ENCODE measurements at places on chromosomes 3 and 15. TPM values are rescaled to one million over a fixed set of nuclear protein-coding genes. Genes with fewer than 3 reads are reported as not detected.

The TPRG1 gene
- 3.6 TPM for total RNA-seq

The IQGAP1 gene
- total RNA-seq, result 160 TPM

The P2RY1 gene
- total RNA-seq, result 10.5 TPM

The MORC1 gene
- total RNA-seq, result not detected

The ACTC1 gene
- 1.8 TPM for total RNA-seq

The PPP1R14D gene
- not detected for total RNA-seq

The SLC9C1 gene
- total RNA-seq, result not detected

The CHRFAM7A gene
- 2.2 TPM for total RNA-seq

The NDUFB4 gene
- 43.5 TPM for total RNA-seq

The IL17RE gene
- 60.1 TPM for total RNA-seq

The PPM1L gene
- 14.6 TPM for total RNA-seq

The ERC2 gene
- total RNA-seq, result not detected

The CORO2B gene
- not detected for total RNA-seq

The ADGRG7 gene
- total RNA-seq, result not detected

The GPR160 gene
- 52.4 TPM for total RNA-seq

The KLHL40 gene
- not detected for total RNA-seq

The IQCH gene
- total RNA-seq, result 5.3 TPM

The IRAK2 gene
- total RNA-seq, result 6.2 TPM

The FRMD4B gene
- total RNA-seq, result 5.3 TPM

The RBP2 gene
- total RNA-seq, result not detected

The B3GNT5 gene
- total RNA-seq, result 4.1 TPM

The SMCO1 gene
- total RNA-seq, result not detected

The CLDN11 gene
- 11.9 TPM for total RNA-seq

The CTDSPL2 gene
- total RNA-seq, result 94.2 TPM

The TIMMDC1 gene
- 75.8 TPM for total RNA-seq

The CHRNA5 gene
- 1.2 TPM for total RNA-seq

The EFCC1 gene
- 10.3 TPM for total RNA-seq

The HYAL3 gene
- total RNA-seq, result 3.9 TPM

The GLCE gene
- total RNA-seq, result 5.5 TPM

The HHLA2 gene
- total RNA-seq, result not detected

The NANOGP8 gene
- total RNA-seq, result not detected

The NPHP3 gene
- total RNA-seq, result 19.3 TPM

The DUOX1 gene
- 2.9 TPM for total RNA-seq

The LIPC gene
- total RNA-seq, result 0.58 TPM

The HCLS1 gene
- total RNA-seq, result 43.2 TPM

The EXD1 gene
- not detected for total RNA-seq

The SLC22A13 gene
- total RNA-seq, result not detected

The CFAP100 gene
- total RNA-seq, result not detected

The CCDC39 gene
- not detected for total RNA-seq

The HESX1 gene
- not detected for total RNA-seq

The ADPRH gene
- total RNA-seq, result 3.9 TPM

The DIS3L gene
- total RNA-seq, result 20.9 TPM

The MFGE8 gene
- total RNA-seq, result 380 TPM

The MUC20 gene
- total RNA-seq, result 64.8 TPM

The EPHB1 gene
- total RNA-seq, result 1.3 TPM

The ISLR2 gene
- total RNA-seq, result 0.29 TPM

The ZMYND10 gene
- 61.4 TPM for total RNA-seq

The NLGN1 gene
- total RNA-seq, result 10.5 TPM

The FANCD2OS gene
- total RNA-seq, result not detected

Data from stomach (tissue), 19 donors.